ENCODE measurements at places on chromosomes 5 and 9. TPM values are rescaled to one million over a fixed set of nuclear protein-coding genes. Genes with fewer than 3 reads are reported as not detected.

Gene GLT6D1
- total RNA-seq: not detected

Gene PAEP
- total RNA-seq: 1.2 TPM

Gene PDGFRB
- 265 TPM for total RNA-seq

Gene TPD52L3
- not detected for total RNA-seq

Gene SLC23A1
- total RNA-seq: not detected

Gene C9
- not detected for total RNA-seq

Gene FCN2
- total RNA-seq: not detected

Gene FRRS1L
- total RNA-seq: 20.9 TPM

Gene PCA3
- total RNA-seq: not detected

Gene DIRAS2
- 0.23 TPM for total RNA-seq

Gene ITK
- total RNA-seq: 0.50 TPM

Gene PCDHA3
- total RNA-seq: 1.7 TPM

Gene SVEP1
- 8.2 TPM for total RNA-seq

Gene NRARP
- total RNA-seq: 4.6 TPM

Gene MEF2C
- total RNA-seq: 83.5 TPM

Gene HNRNPA0
- 52.9 TPM for total RNA-seq

Gene ANKRD33B
- total RNA-seq: 13.3 TPM

Gene GRM6
- total RNA-seq: not detected

Gene CDC14B
- 8.1 TPM for total RNA-seq

Gene GGTA1
- 1.7 TPM for total RNA-seq

Gene CEP72
- total RNA-seq: 10.6 TPM

Gene MIER3
- 45.1 TPM for total RNA-seq

Gene LRRC14B
- not detected for total RNA-seq

Gene NDUFB6
- 42.5 TPM for total RNA-seq

Gene IL31RA
- total RNA-seq: not detected

Gene SLC27A6
- 5.6 TPM for total RNA-seq

Gene CYLC2
- not detected for total RNA-seq

Gene FOXD4L6
- total RNA-seq: not detected

Gene TMEM215
- 0.05 TPM for total RNA-seq

Gene SPARC
- total RNA-seq: 981 TPM

Gene ABCA1
- total RNA-seq: 23.7 TPM

Gene TAF1L
- not detected for total RNA-seq

Gene TMEM232
- total RNA-seq: 6.6 TPM

Gene WNT8A
- total RNA-seq: not detected

Gene DDX4
- not detected for total RNA-seq

Gene TLX3
- not detected for total RNA-seq
